ENCODE measurements at places on chromosomes 4 and X.
A peak's percentile ranks its signal among the peaks of the same experiment; 100 is the strongest.

GRCh38 chrX:16589826-16590225, 60.1 kb upstream of the S100G start:
- no peak for DNase-seq

DNA sequence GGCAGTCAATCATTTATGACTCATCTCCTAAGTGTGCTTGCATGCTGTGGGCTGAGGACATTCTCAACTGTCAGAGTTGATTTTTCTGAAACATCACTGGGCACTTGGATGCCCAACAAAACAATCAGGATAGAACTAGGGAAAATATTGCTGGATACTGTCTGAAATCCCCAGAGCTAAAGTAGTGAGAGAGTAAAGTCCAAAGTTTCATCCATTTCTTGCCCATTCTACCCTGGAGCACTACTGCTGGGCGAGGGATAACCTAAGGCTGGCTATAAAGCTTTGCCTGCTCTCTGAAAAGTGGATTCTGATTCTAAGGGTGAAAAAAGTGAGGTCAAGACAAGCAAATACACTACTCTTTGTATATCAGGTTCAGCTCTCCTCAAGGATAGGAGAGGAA, 279.6 kb upstream of the EDA2R start:
- DNase-seq = no peak

- peak; percentile 84 for DNase-seq
Measured at GRCh38 chr4:67106861-67107460, 438.3 kb downstream of the CENPC start.

GRCh38 chr4:184457535-184458249, 16.7 kb downstream of the IRF2 start:
- DNase-seq = no peak

- no peak for DNase-seq
Measured at GRCh38 chr4:159497936-159498335, 395.1 kb downstream of the RAPGEF2 start.

GRCh38 chr4:73883306-73883705, 14.1 kb downstream of the CXCL1 start:
- DNase-seq = no peak

DNA sequence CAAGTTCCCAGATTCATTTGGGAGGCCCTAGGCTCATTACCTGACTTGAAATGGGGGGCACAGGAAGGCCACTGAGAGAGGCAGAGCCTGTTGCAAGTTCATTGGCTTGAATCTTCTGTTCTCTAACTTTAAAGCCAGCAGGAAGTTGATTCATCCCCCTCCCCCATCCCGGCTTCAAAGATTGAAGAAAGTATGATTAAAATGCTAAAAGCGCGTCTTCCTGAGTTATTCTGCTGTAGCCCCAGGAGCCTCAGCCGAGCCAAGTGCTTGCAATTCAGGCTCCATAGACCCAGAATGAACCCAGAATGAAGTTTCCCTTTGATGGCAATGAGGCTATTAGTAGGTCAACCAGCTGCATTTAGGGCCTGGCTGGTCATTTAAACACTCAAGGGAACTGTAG, 14.7 kb downstream of the CHST7 start:
- DNase-seq = no peak

GRCh38 chrX:107730298-107730655, 45.3 kb downstream of the TSC22D3 start:
- DNase-seq = no peak

DNA sequence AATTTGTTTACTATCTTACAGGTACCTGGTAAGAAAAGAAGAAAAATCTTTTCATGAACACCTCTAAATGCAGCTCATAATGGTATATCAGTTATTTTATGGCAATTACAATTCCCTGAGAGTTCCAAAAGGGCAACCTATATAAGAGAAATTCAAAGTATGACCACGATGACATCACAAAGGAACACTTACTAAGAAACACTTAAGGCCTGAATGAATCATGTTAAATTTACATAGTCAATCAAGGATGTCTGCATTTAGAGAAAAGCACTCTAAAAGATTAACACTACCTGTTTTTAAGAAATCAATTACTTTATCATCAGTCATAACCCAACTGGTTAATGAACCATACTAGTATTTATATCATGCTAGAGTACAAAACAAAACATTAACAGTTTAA, 63.9 kb downstream of the LCORL start:
- no peak for DNase-seq

DNA sequence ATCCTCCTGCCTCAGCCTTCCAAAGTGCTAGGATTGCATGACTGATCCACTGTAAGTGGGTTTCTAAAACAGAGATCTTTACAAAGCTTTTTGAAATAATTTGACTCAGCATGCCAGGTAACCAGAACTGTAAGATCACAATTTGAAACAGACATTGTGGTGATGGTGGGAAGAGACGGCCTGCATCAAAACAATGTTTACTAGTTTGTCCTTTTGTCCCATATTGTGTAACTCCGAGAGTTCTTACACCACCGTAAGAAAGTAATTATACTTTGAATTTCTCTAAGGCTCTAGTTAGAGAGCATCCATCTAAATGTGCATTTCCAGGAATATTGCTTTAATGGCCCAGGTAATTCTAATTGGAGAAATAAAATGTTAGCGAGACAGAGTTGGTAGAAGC, 594 bp upstream of the ARHGAP24 start:
- DNase-seq = no peak

GRCh38 chr4:24806206-24806990, 11.0 kb downstream of the SOD3 start:
- no peak for DNase-seq

GRCh38 chr4:179671609-179672008, 2229.4 kb upstream of the AGA start:
- no peak for DNase-seq

GRCh38 chrX:120564925-120565324, 4.2 kb upstream of the CUL4B start:
- no peak for DNase-seq

GRCh38 chr4:151276787-151277562, at the start of gene PRSS48:
TSS of gene PRSS48 (plus strand) at chr4:151277161. CDS start at chr4:151277173, 12 bp downstream.
- peak; percentile 6 for DNase-seq

DNA sequence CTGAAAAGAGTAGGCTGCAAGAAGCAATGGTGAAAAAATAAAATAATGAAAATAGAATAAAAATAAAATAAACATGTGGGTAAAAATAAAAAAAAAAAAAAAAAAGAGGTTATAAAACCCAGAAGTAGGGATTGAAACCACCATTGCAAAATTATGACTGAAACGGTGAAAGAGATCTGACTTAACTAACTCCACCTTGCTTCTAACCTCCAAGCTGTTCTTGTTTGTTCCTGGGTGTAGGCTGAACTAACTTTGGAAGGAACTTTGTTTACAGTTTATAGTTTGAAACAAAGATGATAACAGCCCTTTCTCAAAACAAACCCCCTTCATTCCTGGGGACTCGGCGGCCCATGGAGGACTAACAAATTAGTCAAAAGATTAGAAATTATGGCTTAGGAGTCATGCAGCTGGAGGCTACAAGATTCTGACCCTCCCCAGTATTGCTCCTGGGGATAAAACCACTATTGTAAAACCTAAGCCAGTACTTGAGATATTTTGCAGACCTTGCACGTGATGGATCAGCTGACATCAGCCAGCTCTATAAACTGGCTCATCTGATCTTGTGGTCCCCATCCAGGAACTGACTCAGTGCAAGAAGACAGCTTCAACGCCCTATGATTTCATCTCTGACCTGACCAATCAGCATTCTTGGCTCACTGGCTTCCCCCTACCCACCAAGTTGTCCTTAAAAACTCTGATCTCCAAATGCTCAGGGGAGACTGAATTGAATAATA, 30.4 kb downstream of the DDX60L start:
- DNase-seq = no peak

- no peak for DNase-seq
Measured at GRCh38 chr4:145679520-145679919, 426 bp upstream of the C4orf51 start.

DNA sequence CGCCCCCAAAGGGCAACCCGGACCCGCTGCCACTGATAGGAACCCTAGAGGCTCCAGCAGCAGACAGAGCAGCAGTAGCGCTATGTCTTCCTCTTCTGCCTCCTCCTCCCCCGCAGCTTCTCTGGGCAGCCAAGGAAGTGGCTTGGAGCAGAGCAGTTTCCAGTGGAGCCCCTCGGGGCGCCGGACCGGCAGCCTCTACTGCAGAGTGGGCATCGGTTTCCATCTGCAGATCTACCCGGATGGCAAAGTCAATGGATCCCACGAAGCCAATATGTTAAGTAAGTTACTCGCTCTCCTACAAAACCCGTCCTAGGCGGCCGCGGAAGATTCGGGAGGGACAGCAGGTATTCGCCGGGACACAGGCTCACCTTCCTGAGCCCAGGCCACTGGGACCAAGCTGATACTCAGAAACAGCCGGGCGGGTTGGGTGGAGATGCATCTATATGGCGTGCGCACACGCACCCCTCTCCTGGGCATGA, 477 bp downstream of the FGF5 start:
- DNase-seq = peak; percentile 41

DNA sequence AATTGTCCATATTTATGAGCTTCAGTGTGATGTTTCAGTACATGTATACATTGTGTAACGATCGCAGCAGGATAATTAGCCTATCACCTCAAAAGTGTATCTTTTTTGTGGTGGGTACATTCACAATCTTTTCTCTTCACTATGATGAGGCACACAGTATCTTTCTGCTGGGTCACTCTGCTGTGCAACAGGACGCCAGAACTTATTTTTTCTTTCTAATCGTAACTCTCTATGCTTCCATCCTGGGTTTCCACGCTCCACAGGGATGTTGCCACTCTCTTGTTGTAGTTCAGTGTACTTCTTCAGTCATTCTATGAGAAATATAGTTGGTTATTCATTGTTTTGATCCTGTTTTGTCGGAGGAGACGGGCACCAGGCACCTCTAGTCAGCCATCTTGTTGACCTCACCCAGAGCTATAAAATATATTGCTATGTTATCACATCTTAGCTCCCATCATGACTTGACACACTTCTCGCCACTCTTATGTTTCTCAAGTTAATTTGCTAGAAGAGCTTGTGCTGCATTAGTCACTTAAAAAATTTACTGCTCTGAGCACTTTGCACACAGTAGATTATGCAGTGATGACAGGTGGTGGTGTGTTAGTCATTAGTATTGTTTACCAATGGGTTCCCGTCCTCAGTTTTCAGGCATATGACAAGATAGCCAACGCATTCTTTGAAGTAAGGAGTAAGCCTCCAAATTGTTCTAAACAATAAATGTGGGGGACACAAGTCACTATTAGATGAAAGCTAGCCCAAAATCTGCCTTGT, 1002.7 kb upstream of the PCDH7 start:
- DNase-seq = no peak

DNA sequence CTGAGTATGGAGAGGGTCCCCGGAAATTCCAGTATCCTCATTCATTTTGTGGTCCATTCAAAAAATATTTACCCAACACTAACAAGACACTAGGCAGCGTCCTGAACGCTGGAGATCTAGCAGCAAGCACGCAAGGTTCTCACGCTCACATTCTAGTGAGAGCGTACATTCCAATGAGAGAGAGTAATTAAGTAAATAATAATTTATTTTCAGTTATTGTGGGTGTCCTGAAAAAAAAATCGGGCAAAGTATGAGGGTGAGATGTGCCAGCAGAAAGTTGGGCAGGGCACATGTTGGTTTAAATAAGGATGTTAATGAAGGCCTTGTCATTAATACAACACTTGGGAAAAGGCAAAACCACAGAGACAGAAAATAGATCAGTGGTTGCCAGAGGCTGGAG, 4.0 kb upstream of the TMEM156 start:
- DNase-seq = no peak

DNA sequence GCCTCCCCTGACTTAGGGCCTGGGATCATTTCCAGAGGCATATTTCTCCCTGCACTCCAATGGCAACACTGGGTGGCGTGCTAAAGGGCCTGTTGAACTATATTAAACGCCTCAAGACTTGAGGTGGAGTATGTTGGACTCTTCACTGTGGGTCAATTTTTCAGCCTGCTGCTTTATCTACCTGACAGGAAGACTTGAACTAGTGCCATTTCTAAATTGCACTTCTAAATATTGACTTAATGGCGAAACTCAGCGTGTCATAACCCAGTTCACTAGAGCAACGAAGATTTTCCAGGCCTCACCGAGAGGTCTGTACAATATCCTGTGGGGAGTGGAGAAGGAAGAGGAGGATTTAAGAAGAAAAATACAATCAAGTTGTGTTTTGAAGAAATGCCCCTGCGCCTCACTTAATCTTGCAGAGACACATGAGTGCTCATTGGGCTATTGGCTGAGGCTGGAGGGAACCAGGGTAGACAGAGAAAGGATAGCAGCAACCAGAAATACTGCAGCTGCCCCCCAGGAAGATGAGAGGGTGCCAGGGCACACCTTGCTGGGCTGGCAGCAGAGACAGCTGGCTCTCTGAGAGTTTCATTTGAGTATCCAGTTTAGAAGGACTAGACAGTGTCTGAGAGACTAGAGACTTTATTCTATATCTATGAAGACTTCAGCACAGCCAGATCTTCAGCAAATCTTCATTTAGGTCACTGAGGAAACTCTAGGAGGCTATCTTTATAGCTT, 67.4 kb downstream of the ENPP6 start:
- no peak for DNase-seq

DNA sequence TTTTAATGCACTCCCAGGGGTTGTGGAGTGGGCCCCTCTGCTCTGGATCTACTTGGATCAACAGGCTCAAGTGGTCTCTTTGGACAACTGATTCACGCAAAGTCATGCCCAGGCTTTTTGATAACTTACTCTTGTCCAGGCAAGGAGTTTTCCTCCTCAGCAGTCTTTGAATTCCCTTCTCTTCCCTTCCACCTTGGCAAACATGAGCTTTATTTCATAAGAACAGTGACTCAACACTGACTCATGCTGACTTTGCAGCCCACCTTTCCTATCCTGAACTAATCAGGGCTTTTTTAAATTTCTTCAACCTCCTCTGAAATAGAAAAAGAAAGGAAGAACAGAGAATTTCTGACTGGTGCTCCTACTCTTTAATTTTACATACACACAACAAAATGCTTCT, 132.1 kb upstream of the LDB2 start:
- no peak for DNase-seq

GRCh38 chr4:651884-652642, 22.0 kb downstream of the ATP5ME start:
- no peak for DNase-seq

GRCh38 chrX:154077101-154077500, 20.4 kb downstream of the MECP2 start:
- DNase-seq = no peak

DNA sequence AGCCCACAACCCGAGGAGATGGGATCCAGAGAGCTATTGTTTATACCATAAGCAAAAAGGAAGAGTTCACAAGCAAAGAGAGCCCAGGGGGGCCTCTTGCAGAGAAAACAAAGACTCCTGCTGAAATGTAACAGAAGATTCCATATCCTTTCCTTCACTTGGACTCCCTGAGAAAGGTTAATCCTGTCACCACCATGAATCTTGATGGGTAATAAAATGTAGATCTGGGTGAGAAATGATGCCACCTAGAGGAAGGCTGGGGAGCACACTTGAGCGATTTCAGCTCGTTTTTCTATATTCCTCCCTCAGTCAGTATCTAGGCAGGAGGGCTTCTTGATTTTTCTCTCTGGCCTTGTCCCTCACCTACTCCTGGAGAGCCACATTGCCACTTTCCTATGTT, 10.2 kb upstream of the KCNE5 start:
- DNase-seq = no peak

DNA sequence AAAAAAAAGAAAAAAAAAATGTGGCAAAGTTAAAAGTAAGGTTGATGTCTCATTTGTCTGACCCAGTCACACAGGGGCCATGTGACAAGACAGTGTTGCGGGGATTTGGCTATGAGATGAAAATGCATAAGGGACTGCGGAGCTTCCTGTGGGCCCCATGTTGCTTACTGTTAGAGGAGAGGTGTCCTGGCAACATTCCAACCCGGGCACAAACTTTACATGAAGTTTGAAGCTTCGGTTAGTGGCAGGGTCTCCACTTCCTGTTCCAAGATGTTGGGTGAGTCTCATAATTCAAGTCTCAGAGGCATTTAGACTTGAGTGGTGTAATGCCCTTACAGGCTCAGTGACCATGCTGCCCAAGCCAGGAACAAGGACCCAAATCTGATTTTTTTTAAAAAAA, 111.3 kb downstream of the MAML3 start:
- no peak for DNase-seq
